ENCODE measurements at places on chromosomes 7 and 10. TPM values are rescaled to one million over a fixed set of nuclear protein-coding genes. Genes with fewer than 3 reads are reported as not detected.

DNA sequence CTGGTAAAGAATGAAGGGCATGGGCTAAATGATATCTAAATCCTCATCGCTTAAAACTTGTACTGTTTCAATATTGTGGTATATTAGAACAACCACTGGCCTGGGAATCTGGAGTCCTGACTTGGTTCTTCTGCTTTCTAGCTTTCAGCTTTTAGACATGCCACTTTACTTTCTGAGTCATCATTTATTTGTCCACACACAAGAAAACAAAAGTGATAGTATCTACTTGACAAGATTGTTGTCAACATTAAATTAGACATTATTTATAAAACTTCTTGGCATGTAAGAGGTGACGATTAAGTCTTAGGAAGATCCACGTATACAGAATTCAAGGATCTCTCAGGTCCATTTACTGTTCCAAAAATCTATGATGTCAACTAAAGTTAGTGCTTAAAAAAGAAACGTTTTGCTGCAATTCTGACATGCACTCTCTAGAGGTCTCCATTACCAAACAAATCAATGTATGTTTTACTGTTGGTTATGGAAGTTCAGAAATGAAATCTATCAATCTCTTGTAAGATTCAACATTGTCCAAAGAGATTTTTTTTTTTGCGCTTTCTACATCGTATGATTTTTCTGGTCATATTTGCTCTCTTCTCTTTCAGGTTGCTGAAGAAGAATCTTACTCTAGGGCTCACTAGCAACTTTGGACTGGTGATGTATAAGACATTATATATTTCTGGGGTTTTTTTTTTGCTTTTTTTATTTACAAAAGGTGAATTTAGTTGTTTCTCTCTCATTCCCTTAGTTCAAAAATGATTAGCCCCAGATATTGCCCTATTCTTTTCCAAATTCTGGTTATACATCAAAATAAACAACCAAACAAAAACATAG, 53.6 kb upstream of the DYNC1I1 start:
- H3K27me3 ChIP-seq = no peaks in the 10 kb centered on the region
- H3K27ac ChIP-seq = no peak overlapping the region
- H3K4me3 ChIP-seq = no peak overlapping the region
- DNase-seq = no peak
- H3K36me3 ChIP-seq = no peaks in the 10 kb centered on the region
- no peaks in the 10 kb centered on the region for H3K4me1 ChIP-seq

GRCh38 chr7:121774563-121774962, 98.4 kb upstream of the PTPRZ1 start:
- H3K4me1 ChIP-seq = no peaks in the 10 kb centered on the region
- no peak overlapping the region for H3K27ac ChIP-seq
- no peaks in the 10 kb centered on the region for H3K27me3 ChIP-seq

- H3K36me3 ChIP-seq = no peaks in the 10 kb centered on the region
- H3K27me3 ChIP-seq = no peaks in the 10 kb centered on the region
- peak; percentile 36 for DNase-seq
- H3K27ac ChIP-seq = no peak overlapping the region
- H3K4me3 ChIP-seq = no peak overlapping the region
Observed at GRCh38 chr7:90594751-90595317, 1.3 kb upstream of the CDK14 start.

DNA sequence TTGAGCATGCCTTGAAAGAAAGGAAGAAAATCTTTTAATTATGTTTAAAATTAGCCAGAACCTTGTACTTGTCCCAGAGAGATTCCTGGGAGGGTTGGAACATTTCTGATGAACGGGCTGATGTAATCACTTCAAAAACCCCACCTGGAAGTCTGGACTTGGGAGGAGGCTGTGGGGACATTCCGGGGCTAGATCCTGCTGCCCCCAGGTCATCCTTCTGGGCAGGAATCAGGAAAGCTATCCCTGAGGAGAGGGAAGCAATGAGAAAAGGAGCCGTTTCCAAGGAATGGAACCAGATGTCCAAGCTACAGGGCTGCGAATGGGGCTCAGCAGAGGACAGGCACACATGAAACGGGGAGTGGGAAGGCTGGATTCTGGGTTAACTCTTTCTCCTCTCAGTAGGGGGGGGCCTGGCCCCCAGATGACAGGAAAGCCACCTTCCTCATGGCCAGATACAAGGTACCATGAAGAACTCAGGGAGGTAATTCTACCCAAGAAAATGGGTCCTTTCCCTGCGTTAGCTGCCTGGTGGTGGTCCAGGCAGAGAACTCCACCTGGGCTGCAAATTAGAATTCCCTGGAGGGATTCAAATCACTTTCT, 280.1 kb downstream of the TCF7L2 start:
- H3K36me3 ChIP-seq = no peaks in the 10 kb centered on the region
- H3K4me3 ChIP-seq = no peak overlapping the region
- no peak overlapping the region for H3K27ac ChIP-seq
- no peak for DNase-seq
- peaks cover 21% of the 10 kb centered on the region for H3K4me1 ChIP-seq

GRCh38 chr10:121684276-121684675, 86.0 kb upstream of the FGFR2 start:
- H3K27me3 ChIP-seq = peaks cover 27% of the 10 kb centered on the region
- H3K27ac ChIP-seq = no peak overlapping the region
- DNase-seq = peak; percentile 4
- H3K4me1 ChIP-seq = peaks cover 9% of the 10 kb centered on the region

Gene RAB19
- polyA plus RNA-seq = not detected

Gene ADAM8
- 72.8 TPM for polyA plus RNA-seq

DNA sequence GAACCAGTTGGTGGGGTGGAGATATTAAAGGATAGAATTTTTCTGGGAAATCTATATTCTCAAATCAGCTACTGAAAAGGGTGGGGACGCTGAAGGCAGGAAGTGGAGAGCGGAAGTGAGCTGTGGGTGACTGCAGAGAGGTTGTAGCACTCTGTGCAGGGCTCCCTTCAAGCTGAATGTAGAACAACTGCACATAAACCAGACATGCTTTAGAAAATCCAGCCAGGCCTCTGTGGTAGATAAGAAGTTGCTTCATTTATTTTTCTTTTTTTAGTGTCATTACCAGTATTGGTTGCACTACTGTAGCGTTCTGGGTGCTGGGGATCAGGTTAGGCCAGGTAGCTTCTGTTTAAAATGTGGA, 127.8 kb downstream of the CELF2 start:
- peak overlapping the region; percentile 67 for H3K4me3 ChIP-seq
- DNase-seq = peak; percentile 50
- no peaks in the 10 kb centered on the region for H3K36me3 ChIP-seq

GRCh38 chr10:23439961-23440889, 1.4 kb downstream of the OTUD1 start:
- peaks cover 43% of the 10 kb centered on the region for H3K4me1 ChIP-seq
- peak overlapping the region; percentile 93 for H3K4me3 ChIP-seq
- H3K36me3 ChIP-seq = peaks cover 16% of the 10 kb centered on the region
- H3K27me3 ChIP-seq = no peaks in the 10 kb centered on the region

DNA sequence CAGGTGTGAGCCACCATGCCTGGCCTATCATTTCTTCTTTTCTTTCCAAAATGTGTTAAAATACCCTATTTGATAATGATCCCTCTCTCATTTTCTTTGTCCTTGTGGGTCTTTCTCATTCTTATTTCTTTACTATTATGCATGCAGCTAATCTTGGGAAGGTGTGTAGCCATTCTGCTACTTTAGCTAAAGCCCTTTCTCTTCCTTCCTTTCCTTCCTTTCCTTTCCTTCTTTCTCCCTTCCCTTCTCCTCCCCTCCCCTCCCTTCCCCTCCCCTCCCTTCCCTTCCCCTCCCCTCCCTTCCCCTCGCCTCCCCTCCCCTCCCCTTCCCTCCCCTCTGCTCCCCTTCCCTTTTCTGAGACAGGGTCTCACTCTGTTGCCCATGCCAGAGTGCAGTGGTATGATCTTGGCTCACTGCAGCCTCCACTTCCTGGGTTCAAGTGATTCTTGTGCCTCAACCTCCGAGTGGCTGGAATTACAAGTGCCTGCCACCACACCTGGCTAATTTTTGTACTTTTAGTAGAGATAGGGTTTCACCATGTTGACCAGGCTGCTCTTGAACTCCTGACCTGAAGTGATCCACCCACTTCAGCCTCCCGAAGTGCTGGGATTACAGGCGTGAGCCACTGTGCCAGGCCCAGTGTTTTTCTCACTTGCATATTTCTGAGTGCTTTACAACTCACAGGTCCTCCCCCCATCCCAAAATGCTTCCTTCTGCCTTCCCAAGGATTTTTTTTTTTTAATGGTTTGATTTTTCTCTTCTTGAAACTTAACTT, 42.3 kb downstream of the HIP1 start:
- DNase-seq = no peak
- no peaks in the 10 kb centered on the region for H3K4me1 ChIP-seq
- H3K4me3 ChIP-seq = no peak overlapping the region

GRCh38 chr7:150956395-150957132, 21.6 kb downstream of the KCNH2 start:
- peaks cover 51% of the 10 kb centered on the region for H3K27me3 ChIP-seq
- DNase-seq = no peak
- no peaks in the 10 kb centered on the region for H3K36me3 ChIP-seq

DNA sequence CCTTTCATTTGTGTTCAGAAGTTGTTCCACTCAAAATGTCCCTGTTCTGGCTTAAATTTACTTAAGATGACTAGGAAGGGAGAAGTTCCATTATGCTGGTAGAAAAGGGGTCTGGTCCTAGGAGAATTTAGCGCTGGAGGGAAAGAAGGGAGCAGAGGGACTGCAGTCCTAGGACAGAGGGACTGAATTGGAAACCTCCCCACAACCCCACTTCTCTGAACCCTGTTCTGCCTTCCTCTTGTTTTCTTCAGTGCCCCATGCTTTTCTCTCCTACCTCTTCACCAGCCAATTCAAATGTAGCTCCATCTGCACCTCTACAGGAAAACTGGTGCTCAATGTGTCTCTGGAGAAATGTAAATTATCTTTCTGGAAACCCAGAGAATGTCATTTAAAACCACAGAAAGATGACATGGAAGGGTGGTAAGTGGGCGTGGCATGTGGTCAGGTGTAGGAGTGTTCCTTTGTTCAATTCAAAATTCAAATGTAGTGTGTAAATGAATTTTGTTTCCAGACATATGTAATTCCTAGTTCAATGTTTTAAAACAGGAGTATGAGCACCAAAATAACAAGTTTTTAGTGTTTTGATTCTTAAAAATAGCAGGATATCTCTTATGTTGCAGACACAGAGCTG, 24.0 kb upstream of the RHOBTB1 start:
- no peak overlapping the region for H3K4me3 ChIP-seq
- no peaks in the 10 kb centered on the region for H3K4me1 ChIP-seq
- no peak overlapping the region for H3K27ac ChIP-seq
- H3K36me3 ChIP-seq = no peaks in the 10 kb centered on the region
- no peak for DNase-seq

GRCh38 chr10:73956476-73957359, 41.2 kb upstream of the VCL start:
- H3K36me3 ChIP-seq = no peaks in the 10 kb centered on the region
- peak overlapping the region; percentile 77 for H3K27ac ChIP-seq
- H3K4me3 ChIP-seq = no peak overlapping the region
- no peaks in the 10 kb centered on the region for H3K27me3 ChIP-seq
- peaks cover 68% of the 10 kb centered on the region for H3K4me1 ChIP-seq
- peak; percentile 38 for DNase-seq

DNA sequence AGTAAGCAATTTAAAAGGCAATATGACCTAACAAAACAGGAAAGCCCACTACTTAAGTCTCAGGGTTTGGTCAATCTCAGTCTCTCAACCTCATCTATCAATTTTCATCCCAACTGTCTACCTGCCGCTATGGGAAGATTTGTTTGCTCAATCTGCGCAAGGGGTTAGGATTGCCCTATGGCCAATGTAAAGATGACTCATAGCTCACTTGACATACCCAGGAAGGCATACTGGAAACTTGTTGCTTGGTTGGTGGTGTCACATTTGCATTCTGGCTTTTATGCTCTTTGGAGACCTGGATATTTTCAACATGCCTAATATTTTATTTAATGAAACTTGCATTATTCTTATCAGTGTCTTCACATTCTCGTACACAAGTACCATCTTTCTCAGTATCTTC, 78.1 kb upstream of the TMEM196 start:
- H3K27ac ChIP-seq = no peak overlapping the region
- H3K36me3 ChIP-seq = no peaks in the 10 kb centered on the region

GRCh38 chr7:19677180-19677579, 31.7 kb downstream of the POLR1F start:
- H3K4me3 ChIP-seq = no peak overlapping the region
- no peak for DNase-seq
- H3K4me1 ChIP-seq = no peaks in the 10 kb centered on the region
- no peak overlapping the region for H3K27ac ChIP-seq
- no peaks in the 10 kb centered on the region for H3K27me3 ChIP-seq

DNA sequence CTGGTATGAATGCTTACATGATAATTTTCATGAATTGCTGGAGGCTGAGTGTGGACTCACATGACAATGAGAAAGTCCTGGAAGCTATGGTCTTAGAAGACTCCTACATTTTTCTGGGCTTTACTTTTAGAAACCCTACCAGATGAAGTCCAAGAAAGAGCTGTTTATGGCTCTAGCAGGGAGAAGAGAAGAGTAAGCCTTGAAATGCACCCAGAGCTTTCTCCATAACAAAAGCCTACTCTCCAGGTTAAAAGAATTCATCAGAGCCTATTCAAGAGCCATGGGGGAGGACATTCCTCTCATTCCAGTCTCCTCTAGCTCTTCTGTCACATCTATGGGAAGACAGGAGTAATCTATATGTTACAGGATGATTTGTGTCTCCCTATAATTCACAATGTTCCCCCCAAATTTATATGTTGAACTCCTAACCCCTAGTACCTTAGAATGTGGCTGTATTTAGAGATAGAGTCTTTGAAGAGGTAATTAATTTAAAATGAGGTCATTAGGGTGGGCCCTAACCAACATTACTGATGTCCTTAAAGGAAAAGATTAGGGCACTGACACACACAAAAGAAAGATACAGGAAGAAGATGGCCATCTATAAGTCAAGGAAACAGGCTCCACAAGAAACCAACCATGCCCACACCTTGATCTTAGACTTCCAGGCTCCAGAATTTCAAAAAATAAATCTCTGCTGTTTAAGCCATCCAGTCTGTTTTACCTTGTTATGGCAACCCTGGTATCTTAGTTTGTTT, 193.8 kb upstream of the PTER start:
- DNase-seq = no peak
- H3K27me3 ChIP-seq = no peaks in the 10 kb centered on the region
- no peaks in the 10 kb centered on the region for H3K36me3 ChIP-seq

- no peaks in the 10 kb centered on the region for H3K36me3 ChIP-seq
- no peak for DNase-seq
- no peaks in the 10 kb centered on the region for H3K4me1 ChIP-seq
- H3K4me3 ChIP-seq = no peak overlapping the region
- no peaks in the 10 kb centered on the region for H3K27me3 ChIP-seq
Observed at GRCh38 chr7:8305625-8306388, 43.8 kb upstream of the ICA1 start.

Gene RHBDD2
- polyA plus RNA-seq = 54.6 TPM

DNA sequence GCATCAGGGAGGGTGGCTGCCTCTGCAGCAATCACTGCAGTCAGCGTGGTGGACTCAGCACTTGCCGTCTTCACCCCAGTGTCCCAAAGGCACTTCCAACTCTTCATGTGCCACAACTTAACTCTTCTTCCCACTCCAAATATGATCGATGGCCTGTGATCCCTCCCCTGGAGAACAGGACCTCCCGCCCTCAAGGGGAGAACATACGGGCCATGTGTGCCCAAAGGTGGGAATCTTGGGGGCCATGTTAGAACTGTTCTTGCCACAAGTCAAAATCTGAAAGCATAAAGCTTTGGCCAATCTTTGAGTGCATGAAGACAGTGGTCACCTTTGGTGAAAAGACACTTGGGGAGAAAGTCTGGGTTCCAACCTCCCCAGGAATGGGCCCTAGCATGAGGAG, 368.5 kb upstream of the MGMT start:
- no peaks in the 10 kb centered on the region for H3K4me1 ChIP-seq
- no peaks in the 10 kb centered on the region for H3K36me3 ChIP-seq
- no peak overlapping the region for H3K27ac ChIP-seq
- H3K4me3 ChIP-seq = no peak overlapping the region

Gene TMEM140
- 2.9 TPM for polyA plus RNA-seq

- DNase-seq = no peak
- no peaks in the 10 kb centered on the region for H3K4me1 ChIP-seq
- no peak overlapping the region for H3K4me3 ChIP-seq
- H3K27ac ChIP-seq = no peak overlapping the region
Observed at GRCh38 chr7:7654964-7655715, 14.6 kb downstream of the UMAD1 start.
